ENCODE measurements at places on chromosomes 2 and 18.

GRCh38 chr2:11579867-11580659 is 46.2 kb downstream of the GREB1 start:
- no peak for DNase-seq

DNA sequence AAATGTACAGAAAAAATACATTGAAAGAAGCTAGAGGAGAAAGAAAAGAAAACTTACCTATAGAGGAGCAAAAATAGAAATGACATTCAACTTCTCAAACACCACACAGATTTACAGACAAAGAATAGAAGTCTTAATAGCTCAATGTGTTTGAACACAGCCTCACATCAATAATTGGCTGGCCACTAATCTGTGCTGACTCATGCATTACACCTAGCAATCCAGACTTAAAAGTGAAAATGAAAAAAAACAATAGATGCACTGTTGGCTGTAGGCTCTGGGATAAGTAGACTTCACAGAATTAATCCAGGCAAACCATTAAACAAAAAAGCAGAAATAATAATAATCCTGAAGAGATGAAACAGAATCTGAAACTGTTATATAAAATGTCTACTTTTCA is 961.3 kb upstream of the CELF4 start:
- no peak for DNase-seq

DNA sequence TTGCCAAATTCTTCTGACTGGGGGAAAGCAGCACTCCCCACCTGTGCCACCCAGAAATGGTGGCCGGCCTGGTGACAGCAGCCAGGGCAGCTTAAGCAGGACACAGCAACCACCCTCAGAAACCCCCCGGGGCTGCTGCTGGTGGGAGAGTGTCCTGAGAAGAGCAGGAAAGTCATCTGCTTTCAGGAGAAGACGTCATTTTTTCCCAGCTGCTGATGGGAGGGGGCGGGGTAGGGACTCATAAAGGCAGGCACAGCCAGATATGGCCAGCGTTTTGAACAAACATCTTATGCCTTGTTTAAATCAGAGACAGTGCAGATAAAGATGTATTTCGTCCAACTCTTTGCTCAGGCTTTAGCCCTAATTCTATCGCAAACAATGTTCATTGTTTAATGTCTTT is 139.5 kb downstream of the LRRC30 start:
- DNase-seq = no peak

DNA sequence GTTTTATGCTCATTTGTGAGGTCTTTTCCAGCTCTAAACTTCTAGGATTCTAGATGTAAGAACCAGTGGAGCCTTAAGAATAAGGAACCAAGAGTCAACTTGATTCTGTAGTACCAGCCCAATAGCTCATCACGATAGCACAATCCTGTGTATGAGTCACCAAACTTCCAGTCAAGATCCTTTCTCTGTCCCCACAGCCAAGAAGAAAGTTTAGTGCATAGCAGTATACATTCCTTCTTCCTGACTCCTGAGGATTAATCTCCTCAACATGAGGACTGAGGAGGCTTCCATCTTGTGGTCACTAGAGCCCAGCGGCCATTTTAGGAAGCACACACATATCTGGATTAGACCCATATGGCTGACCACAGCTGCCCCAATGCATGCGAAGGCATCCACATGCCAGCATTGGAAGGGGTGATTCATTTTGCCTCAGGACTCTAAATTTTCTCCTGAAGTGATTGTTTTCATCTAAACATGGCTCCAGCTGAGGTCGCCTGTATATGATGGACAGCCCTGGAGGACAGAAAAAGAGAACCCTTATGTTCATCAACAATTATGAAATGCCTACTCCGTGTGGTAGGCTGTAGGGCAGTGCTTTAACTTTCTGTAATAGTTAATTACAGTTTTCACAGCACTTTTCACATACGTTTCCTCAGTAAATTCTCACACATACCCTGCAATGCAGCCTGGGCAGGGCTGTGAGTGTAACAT is 53.5 kb downstream of the RASGRP3 start:
- no peak for DNase-seq

- DNase-seq = no peak
These were observed 50.5 kb upstream of the TSPYL6 start for GRCh38 chr2:54306556-54306955.
